ENCODE measurements at places on chromosomes 6 and 20.

DNA sequence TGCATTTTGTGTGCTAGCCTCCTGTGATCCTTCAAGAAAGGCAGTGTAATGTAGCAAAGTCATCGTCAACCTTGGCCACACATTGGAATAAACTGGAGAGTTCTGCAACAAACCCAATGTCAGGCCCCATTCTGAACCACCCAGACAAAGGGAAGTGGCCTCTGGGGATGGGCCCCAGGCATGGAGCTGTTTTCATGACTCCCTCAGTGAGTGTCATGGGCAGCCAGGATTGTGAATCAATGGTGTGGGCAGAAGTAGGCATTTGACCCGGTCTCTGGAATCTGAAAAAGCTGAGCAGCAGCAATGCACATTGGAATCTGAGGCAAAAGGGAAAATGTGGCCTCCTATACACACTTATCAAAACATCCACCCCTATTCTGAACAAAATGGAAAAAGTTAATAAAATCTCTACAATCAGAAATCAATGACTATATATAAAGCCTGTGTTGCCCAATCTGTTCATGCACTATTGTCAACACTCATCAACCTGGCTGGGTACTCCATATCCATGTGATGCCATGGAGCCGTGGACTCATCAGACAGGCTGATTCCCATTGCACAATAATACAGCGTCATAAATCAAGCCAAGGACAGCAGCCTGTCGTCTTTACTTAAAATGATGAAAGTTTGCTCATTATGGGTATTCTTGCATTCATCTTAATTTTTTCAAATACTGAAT lies 134.9 kb upstream of the STMND1 start:
- peak; percentile 34 for DNase-seq

DNA sequence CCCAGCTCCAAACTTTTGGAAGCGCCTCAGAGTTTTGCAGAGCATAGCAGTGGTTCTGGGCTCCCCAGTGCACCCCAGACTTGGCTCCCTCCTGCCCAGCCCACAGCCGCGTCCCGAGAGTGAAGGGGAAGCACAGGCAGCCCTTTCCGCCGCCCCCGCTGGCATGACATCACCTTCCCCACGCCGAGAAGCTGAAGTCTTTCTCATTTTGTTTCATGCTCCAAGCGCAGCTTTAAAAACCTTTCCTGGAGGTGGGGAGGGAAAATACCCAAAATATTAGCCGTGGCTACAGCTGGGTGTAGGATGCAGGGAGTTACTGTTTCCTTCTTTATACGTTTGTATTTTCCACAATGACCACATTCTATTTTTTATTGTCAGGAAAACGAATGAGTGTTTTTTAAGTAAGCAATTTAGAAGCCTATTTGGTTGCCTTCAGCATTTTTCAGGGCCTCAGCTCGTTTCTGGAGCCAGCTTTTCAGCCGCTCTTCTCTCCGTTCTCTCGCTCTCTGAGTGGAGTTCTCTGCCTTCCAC lies 72.9 kb downstream of the SNX5 start:
- DNase-seq = peak; percentile 54

DNA sequence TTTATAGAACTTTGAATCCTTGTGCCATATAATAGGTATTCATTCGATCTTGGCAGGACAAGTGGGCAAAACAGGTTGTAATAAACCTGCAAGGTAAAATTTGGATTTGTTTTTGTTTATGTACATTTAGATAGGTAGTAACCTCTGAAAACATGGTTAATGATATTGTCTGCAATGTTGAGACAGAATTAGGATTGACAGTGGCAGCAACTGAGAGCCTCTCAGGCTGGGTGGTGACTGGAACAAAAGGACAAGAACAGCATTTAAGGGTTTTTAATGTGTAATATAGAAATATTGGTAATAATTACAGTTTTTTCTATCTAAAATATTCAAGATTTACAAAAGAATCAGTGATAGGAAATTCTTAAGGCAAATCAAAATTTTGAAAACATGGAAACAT lies 382.0 kb downstream of the TFAP2B start:
- DNase-seq = no peak

DNA sequence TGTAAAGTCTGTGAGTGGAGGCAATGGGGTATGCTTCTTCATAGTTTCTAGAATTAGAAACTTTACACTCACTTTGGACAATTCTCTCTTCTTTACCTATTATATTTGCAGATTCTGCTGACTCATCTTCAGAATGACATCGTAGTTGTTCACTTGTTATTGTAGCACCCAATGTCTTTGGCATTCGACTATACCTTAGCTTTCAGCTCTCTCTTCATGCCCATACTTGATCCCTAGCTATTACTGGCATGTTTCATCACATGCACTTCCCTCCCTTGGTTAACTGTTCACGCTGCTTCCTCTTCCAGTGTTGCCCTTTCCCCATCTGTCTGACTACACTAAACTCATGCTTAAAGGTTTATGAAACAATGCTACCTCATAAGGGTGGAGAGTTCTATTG lies 298.1 kb upstream of the TCF21 start:
- DNase-seq = peak; percentile 57

GRCh38 chr20:60365064-60365666 lies 406.9 kb downstream of the CDH26 start:
- DNase-seq = no peak

DNA sequence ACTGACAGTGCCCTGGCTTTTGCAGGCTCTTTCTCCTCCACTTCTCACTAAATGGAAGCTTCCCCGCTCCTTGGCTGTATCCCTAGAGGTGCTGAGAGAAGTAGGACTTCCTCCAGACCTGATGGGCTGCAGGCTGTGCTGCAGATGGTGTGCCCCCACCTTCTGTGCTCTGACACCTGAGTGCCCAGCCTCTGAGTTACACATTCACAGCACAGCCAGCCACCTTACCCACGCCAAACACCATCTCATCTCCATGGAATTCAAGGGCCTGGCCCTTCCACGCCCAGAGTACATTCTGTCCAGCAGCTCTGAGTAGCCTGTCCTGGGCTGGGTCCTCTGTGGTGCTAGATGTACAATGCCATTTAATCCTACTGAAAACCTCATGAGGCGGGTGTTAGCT lies 5.3 kb downstream of the SFTA2 start:
- DNase-seq = no peak

- DNase-seq = peak; percentile 81
Observed at GRCh38 chr6:81331526-81331925, 421.0 kb downstream of the TENT5A start.

- peak; percentile 96 for DNase-seq
Observed at GRCh38 chr6:113995634-113996033, 24.7 kb upstream of the HDAC2 start.

DNA sequence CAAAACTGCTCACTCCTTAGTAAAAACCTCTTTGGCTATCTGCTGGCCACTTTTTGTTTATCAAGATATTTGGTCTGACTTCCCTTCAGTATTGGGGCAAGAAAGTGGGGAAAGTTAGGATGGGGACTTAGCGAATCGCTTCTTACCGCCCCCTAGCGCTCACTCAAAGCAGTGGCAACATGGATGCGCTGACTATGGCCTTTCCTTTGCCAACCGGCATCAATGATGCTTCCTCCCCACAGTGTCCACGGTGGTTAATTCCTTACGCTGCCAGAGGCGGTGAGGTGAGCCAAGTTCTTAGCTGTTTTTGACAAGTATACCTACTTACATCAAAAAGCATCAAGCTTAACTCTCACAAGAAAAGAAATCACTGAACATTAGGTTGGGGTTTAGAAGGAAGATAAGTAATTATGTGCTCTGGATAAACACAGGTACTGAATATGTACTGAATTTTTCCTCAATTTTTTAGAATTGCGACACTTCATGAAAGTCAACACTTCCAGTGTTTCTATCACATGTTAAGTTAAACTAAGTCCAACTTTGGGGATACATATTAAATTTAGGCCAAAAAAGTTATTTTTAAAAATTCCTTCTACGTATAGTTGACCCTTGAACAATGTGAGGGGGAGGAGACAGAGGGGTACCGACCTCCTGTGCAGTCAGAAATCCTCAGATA lies 86.7 kb downstream of the GMDS start:
- DNase-seq = peak; percentile 39

DNA sequence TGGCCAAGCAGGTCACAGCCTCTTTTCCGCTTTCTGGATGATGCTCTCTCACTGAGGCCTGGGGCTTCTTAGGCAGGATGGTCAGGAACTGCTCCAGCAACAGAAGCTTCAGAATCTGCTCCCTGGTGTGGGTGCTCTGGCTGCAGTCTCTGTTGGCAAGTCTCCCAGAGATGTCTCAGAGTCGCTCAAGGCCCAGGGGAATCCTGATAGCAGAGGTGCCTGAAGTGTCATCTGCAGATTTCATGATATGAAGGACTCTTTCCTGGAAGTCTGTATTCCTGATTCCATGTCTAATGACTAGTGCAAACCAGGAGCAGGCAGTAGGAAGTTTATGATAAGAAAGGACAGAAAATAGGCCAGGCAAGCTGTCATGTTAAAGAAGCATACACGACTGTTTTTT lies 20.3 kb downstream of the ZSCAN31 start:
- DNase-seq = no peak

- no peak for DNase-seq
Observed at GRCh38 chr6:84526631-84527030, 237.8 kb downstream of the TBX18 start.

GRCh38 chr20:41567615-41568014 lies 50.6 kb downstream of the CHD6 start:
- no peak for DNase-seq

GRCh38 chr20:31537116-31537871 lies 23.1 kb downstream of the HM13 start:
- DNase-seq = no peak

- no peak for DNase-seq
Observed at GRCh38 chr20:10319855-10320254, 101.2 kb downstream of the SNAP25 start.

GRCh38 chr20:5766085-5766764 lies 16.0 kb downstream of the SHLD1 start:
- no peak for DNase-seq

DNA sequence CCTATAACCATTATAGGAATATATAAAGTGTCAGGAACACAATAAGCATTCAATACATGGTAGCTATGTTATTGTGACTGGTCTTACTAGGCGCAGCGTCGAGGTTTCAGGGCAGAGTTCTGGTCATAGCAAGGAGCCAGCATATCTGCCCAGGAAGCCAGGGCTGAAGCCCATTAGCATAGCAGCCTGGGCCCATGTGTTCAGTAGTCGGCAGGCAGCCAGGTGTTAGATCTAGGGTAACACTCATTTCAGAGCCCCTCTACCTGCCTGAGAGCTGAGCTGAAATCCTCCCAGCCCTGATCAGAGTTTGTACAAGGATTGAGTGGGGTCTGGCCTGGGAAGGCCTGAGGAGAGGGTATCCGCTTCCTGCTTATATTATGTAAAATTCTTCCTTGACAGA lies 32.1 kb downstream of the C20orf173 start:
- no peak for DNase-seq

- peak; percentile 82 for DNase-seq
Observed at GRCh38 chr20:35821807-35822242, 50.0 kb downstream of the PHF20 start.

GRCh38 chr6:54138795-54139194 lies 27.6 kb downstream of the MLIP start:
- no peak for DNase-seq

- no peak for DNase-seq
Observed at GRCh38 chr20:20993372-20993771, 112.8 kb downstream of the LINC00237 start.

DNA sequence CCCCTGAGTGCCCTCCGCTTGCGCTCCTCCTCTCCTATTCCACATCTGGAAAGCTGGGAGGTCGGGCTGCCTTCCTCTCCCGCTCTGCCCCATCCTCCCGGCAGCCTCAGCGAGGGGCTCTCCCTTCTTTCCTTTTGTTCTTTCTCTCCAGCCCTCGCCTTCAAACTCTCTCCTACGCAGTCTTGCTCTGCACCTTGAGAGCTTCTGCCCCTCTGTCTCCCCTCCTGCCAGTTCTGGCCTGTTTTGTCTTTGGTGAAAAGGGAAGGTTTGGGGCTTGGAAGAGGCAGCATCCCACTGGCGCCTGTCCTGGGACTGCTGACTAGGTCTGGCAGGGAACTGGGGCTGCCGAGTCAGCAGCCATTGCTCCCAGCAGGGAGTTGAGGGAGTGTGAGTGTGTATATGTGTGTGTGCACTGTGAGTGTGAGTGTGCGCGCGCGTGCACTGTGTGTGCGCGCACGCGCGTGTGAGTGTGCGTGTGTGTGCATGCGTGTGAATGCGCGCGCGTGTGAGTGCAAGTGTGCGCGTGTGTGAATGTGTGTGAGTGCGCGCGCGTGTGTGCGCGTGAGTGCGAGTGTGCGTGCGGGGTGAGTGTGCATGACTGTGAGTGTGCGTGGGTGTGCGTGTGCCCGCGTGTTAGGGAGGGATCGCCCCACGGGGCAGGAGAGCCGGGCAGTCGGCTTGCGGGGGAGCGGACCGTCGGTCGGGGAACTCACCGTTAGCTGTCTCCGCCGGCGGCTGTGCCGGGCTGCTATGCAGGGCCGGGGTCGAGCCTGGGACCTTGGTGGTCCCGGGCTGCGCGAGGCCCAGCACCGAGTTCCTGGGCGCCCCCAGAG lies 523 bp downstream of the CPXM1 start:
- peak; percentile 25 for DNase-seq

GRCh38 chr6:14118091-14118439 lies 493 bp downstream of the CD83 start:
- no peak for DNase-seq

DNA sequence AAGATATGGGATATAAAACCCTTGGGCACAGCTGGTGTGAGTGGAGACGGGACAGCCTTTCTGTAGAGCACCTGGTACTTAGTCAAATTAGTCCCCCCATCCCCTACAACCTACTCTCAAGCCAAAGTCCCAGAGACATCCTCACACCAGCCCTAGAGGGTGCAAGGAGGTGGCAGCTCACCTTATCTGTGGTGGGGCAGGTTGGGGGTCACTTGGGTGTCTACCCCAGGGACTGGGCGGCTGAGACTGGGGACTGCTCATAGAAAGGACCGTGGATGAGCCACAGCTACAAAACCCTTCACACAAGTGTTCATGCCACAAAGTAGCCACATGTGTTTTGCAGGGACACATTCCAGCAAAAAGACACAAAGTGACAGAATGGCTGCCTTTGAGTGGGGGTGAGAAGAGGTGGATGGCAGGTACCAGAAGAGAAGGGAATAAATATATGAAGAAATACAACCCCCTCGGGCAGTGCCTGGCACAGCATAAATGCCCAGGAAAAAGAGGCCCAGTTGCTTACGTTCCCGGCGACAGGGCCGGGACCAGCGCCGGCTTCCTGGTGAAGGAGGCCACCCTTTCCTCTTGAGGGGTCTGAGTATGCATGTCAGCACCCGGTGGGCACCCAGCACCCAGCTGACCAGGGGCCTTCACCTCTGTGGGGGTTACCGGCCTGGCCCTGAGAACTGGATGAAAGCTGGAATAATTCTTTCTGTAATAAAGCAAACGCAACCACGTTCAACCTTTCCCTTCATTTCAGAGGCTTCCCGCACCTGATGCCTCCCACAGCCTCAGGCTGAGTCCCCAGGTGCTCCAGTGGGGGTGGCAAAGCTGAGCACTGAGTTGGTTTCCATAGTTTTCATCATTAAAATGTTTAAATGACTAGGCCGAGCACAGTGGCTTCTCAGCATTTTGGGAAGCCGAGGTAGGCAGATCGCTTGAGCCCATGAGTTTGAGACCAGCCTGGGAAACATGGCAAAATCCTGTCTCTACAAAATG lies 14.4 kb upstream of the CEBPB start:
- no peak for DNase-seq
